ENCODE measurements at places on chromosomes 13 and 19.

- no peak for DNase-seq
These were observed 43.5 kb downstream of the CCL25 start for GRCh38 chr19:8096071-8096470.

GRCh38 chr13:35961002-35961401 is 170.2 kb downstream of the DCLK1 start:
- no peak for DNase-seq

GRCh38 chr13:102596147-102597028 is at the start of gene TPP2:
TPP2 (plus strand) TSS chr13:102596986; CDS start chr13:102597039, 53 bp downstream.
- DNase-seq, result peak; percentile 99

- peak; percentile 37 for DNase-seq
These were observed 53.2 kb upstream of the SHKBP1 start for GRCh38 chr19:40523322-40524047.

- DNase-seq, result no peak
These were observed 105.2 kb downstream of the SLITRK6 start for GRCh38 chr13:85693889-85694511.

DNA sequence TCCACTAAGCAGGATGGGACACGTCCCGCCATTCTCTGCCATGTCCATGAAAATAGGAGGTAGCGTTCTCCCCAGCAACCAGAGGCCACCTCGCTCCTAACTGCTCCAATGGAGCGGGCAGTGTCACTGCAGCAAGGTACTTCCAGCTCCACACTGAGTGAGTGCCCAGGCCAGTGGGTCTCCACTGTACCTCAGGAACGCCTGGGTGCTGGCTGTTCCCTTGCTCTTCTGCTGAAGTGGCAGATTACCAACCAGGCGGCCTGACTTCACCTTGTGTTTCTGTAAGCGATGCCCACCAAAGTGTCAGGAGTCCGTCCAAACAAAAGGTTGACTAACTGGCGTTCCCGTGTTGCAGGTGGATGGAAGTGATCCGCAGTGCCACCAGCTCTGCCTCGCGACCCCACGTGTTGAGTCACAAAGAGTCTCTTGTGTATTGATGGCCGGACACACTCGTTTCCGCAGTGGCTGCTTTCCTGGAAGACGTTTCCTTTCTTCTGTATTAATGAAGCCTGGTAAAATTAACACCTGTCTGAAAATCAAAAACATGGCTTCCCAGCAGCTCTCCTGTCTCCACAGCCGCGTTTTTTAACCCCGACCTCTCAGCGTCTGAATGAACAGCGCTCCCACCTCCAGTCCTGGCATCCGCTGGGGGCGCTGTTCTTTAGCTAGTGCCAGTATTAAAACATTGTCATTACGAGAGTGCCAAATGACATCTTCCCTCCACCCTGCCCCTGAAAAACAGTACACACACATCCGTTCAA is 128.8 kb downstream of the STK24 start:
- DNase-seq, result no peak

GRCh38 chr13:31887286-31887685 is 144.3 kb upstream of the FRY start:
- DNase-seq, result no peak

GRCh38 chr19:43465468-43466120 is at the start of gene LYPD3:
LYPD3 (minus strand) TSS chr19:43465608; CDS start chr19:43465571, 37 bp downstream.
- no peak for DNase-seq

- DNase-seq, result no peak
These were observed 1.3 kb downstream of the APOC2 start for GRCh38 chr19:44947041-44947581.

DNA sequence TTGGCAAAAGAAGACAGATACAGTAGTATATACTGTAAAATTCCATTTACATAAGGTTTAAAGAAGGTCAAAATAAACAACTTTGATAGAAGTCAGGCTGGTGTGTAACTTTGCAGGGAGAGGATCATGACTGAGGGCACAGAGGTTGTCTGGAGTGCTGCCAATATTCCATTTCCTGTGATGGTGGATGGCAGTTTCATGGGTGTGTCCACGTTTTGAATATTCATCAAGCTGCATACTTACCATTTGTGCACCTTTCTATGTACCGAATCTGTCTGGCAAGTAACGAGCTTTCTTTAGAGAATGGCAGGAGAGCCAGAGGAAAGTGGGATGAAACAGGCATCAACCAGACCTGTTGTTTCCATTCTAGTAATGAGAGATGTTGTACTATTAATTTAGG is 420.5 kb upstream of the HTR2A start:
- no peak for DNase-seq

GRCh38 chr19:2624537-2625091 is 77.9 kb downstream of the GNG7 start:
- DNase-seq, result no peak

GRCh38 chr13:42401376-42401775 is 129.4 kb downstream of the AKAP11 start:
- DNase-seq, result no peak

DNA sequence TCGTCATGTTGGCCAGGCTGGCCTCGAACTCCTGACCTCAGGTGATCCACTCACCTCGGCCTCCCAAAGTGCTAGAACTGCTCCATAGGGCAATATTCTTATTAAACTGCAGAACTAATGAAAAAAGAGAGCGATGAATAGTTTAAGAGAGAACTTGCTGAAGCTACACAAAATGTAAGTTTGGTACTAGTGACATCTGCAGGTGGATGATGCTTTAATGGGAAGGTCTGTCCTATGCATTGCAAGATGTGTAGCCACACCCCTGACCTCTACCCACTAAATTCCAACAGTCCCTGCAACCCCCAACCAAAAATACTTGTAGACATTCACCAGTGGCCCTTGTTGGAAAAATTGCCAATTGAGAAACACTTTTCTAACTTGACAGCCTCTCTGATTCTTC is 117.8 kb downstream of the NALCN start:
- no peak for DNase-seq

DNA sequence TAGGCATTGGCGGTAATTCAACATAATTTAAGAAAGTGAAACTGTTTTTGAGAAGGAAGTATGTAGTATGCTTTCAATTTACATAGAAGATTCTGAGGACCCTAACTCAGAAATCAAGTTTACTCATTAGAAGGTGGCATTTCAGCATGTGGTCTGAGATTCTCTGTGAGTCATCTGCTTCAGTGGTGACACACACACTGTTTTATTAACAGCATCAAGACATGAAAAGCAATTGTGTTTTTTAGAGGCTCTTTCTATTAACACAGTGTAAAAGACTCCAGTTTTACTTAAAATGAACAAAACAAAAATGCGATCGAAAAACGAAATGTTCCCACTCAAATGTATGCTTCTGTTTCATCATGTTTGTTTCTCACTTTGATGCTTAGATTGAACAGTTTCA is 802.1 kb upstream of the SLITRK6 start:
- DNase-seq, result no peak

- DNase-seq, result no peak
These were observed 614.1 kb downstream of the UQCRFS1 start for GRCh38 chr19:28598861-28599260.

DNA sequence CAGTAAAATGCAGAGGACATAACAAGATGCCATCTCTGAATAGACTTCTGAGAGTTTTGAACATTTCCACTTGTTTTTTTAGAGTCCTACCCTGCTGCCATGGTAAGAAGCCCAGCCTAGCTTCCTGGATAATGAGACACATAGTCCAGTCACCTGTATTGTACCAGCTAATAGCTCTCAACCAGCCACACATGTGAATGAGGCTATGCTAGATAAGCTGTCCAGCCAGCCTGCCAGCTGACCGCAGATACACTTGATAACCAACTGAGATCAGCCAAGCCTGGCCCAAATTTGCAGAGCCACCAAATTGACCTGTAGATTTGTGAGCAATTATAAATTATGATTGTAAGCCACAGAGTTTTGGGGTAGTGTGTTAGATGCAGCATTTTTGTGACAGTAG is 10.7 kb downstream of the RFXAP start:
- DNase-seq, result no peak

GRCh38 chr19:46849610-46850009 is 1.0 kb downstream of the AP2S1 start:
- no peak for DNase-seq

- DNase-seq, result no peak
These were observed 1596.3 kb downstream of the PCDH9 start for GRCh38 chr13:65633806-65634205.

DNA sequence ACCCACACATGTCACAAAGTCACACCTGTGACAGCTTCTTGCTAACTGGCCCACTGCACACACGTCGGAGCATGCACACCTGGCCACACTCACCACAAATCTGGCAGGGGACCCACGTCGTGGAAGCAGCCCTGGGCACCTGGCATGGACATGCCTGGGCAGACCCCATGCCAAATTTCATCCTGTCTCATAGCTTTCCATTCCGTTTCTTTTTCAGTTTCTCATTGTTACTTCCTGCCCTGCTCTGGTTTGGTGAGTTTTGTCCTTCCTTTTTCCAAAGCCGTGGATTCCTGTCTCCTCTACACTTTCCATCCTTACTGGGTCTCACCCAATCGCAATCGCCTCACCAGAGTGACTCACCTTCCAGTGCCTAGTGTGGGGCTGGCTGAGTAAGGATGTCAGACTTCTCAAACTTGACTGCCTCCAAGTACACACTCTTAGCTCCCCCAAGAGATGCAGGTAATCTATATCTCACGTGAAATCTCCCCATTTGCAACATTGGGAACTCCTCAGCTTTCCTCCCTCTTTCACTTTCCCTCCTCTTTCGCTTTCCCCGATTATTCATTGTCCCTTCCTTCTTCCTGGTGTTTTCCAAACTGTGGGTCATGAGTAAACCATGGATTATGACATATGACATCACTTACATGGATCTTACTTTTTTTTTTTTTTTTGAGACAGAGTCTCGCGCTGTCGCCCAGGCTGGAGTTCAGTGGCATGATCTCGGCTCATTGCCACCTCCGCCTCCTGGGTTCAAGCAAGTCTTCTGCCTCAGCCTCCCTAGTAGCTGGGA is 1.6 kb upstream of the BBC3 start:
- no peak for DNase-seq

DNA sequence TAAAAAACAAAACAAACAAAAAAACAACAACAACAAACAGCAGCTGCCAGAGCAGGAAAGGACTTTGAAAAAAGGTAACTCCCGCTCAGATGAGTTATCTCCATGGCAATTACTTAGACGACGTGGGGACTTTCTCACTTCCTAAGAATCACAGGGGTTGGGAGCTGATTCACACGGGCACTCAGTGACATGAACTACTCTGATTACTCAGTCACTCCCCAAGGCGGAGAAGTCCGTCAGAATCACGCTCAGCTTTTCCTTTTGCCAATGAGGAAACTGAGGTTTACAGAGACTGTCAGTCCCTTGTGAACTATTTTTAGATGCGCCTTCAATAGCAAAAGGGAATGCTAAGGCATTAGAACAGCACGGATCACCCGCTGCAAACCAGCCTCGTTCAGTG is 32.3 kb upstream of the MATK start:
- DNase-seq, result peak; percentile 35

- DNase-seq, result no peak
These were observed 356.3 kb upstream of the SLITRK5 start for GRCh38 chr13:87314822-87315221.

DNA sequence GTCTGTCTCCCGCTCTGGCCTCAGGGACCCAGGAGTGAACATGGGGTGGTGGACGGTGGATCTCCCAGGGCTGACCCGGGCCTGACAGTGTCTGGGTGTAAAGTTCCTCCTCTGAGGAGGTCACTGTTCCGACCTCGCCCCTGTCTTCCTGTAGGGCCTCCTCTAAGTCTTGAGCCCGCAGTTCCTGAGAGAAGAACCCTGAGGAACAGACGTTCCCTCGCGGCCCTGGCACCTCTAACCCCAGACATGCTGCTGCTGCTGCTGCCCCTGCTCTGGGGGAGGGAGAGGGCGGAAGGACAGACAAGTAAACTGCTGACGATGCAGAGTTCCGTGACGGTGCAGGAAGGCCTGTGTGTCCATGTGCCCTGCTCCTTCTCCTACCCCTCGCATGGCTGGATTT is at the start of gene SIGLEC9:
Gene SIGLEC9 (plus strand): TSS at position 178 of the 400 bp plus-strand sequence. CDS start 69 bp downstream, at position 247.
- DNase-seq, result no peak

DNA sequence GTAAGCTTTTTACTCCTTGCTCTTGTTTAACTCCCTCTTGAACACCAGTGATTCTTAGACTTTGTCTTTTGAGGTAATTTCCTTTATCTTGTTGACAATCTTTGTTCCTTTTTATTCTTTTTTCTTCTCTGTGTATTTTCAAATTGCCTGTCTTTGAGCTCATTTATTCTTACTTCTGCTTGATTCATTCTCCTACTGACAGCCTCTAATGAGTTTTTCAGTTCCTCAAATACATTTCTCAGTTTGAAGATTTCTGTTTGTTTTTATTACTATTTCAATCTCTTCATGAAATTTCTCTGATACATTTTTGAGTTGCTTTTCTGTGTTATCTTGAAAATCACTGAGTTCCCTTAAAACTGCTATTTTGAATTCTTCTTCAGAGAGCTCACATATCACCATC is 154.1 kb downstream of the ATP8A2 start:
- DNase-seq, result no peak

GRCh38 chr13:48976576-48977285 is 1.0 kb downstream of the FNDC3A start:
- no peak for DNase-seq

DNA sequence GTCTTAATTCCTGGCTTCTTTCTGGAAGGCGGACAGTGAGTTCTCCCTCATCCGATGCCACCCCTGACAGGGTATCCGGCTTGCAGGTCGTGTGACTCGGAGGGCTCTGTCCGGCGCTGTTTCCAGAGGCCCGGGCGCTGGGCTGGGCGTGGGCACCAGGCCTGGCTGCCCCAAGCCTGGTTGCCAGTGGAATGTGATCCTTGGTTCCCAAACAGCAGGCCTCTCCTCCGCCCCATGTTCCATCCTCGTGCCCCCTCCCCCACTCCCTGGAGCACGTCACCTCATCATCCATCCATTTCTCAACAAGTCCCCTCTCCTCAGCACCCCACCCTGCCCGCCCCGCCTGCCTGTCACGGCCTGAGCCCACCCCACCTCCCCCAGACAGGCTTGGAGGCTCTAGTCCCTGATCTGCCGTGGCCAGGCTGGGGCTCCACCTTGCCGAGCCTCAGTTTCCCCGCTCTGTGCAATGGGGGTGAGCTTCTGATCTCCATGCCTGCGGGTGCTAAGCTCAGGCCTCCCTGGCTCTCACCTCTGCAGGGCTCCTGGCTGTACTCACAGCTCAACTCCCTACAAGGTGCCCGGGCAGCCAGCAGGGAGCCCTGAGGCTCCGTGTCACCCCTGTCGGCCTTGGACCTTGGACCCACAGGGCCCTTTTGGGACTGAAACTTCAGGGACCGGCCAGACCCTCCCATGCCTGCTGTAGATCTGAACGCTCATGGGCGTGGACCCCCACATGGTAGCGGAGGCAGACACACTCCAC is 2.3 kb downstream of the TBXA2R start:
- no peak for DNase-seq

Measured in stimulated activated CD4-positive, alpha-beta T cell treated with anti-CD3 and anti-CD28 coated beads, Interleukin-15, amount 100 ng/mL, for 48 hours (primary cell).